ENCODE measurements at places on chromosomes 12 and 14. TPM values are rescaled to one million over a fixed set of nuclear protein-coding genes. Genes with fewer than 3 reads are reported as not detected.

ESRRB gene
- 0.26 TPM for total RNA-seq

KRT3 gene
- not detected for total RNA-seq

APAF1 gene
- total RNA-seq = 14.3 TPM

CLEC9A gene
- not detected for total RNA-seq

ESPL1 gene
- total RNA-seq = 22.1 TPM

TMPRSS12 gene
- total RNA-seq = not detected

SLC6A15 gene
- 4.1 TPM for total RNA-seq

LBHD2 gene
- 0.50 TPM for total RNA-seq

SELPLG gene
- 0.87 TPM for total RNA-seq

PTPRO gene
- total RNA-seq = not detected

ORAI1 gene
- total RNA-seq = 34.4 TPM

B4GALNT3 gene
- total RNA-seq = 0.75 TPM

RIMBP2 gene
- total RNA-seq = not detected

OLR1 gene
- total RNA-seq = 0.40 TPM

BEST3 gene
- 0.65 TPM for total RNA-seq

CEP170B gene
- total RNA-seq = 13.0 TPM

TMEM132D gene
- total RNA-seq = not detected

IL26 gene
- total RNA-seq = not detected

POLR3B gene
- 5.5 TPM for total RNA-seq

ACOT6 gene
- not detected for total RNA-seq

C12orf42 gene
- 0.26 TPM for total RNA-seq

GSKIP gene
- 25.5 TPM for total RNA-seq

KERA gene
- not detected for total RNA-seq

RESF1 gene
- 15.3 TPM for total RNA-seq

IL22 gene
- not detected for total RNA-seq

CCDC196 gene
- total RNA-seq = not detected

AQP6 gene
- not detected for total RNA-seq

KRT79 gene
- not detected for total RNA-seq

DHRS2 gene
- 5.0 TPM for total RNA-seq

KRT78 gene
- total RNA-seq = not detected

TGM1 gene
- total RNA-seq = 0.74 TPM

LRRIQ1 gene
- total RNA-seq = 1.3 TPM

KRT77 gene
- not detected for total RNA-seq

OASL gene
- 4.1 TPM for total RNA-seq

LRP1-AS gene
- total RNA-seq = not detected

CIDEB gene
- 0.12 TPM for total RNA-seq

GALNT8 gene
- not detected for total RNA-seq

SUOX gene
- total RNA-seq = 7.7 TPM

IAPP gene
- not detected for total RNA-seq

DPPA3 gene
- not detected for total RNA-seq

UNC79 gene
- 0.01 TPM for total RNA-seq

GPN3 gene
- 31.3 TPM for total RNA-seq

DPY19L2 gene
- total RNA-seq = 1.3 TPM

GON7 gene
- total RNA-seq = 14.0 TPM

OR6C2 gene
- not detected for total RNA-seq

PTPN6 gene
- total RNA-seq = 12.8 TPM

COX8C gene
- total RNA-seq = not detected

AMIGO2 gene
- total RNA-seq = 106 TPM

TNFAIP2 gene
- total RNA-seq = 358 TPM

TBX3 gene
- total RNA-seq = 51.2 TPM

KRT83 gene
- total RNA-seq = 4.2 TPM
